ENCODE measurements at places on chromosomes 6 and 20. TPM values are rescaled to one million over a fixed set of nuclear protein-coding genes. Genes with fewer than 3 reads are reported as not detected.

The ADGRF1 gene
- total RNA-seq, result not detected

The MYLK2 gene
- total RNA-seq, result not detected

The PSORS1C1 gene
- 0.83 TPM for total RNA-seq

The PRL gene
- not detected for total RNA-seq

DNA sequence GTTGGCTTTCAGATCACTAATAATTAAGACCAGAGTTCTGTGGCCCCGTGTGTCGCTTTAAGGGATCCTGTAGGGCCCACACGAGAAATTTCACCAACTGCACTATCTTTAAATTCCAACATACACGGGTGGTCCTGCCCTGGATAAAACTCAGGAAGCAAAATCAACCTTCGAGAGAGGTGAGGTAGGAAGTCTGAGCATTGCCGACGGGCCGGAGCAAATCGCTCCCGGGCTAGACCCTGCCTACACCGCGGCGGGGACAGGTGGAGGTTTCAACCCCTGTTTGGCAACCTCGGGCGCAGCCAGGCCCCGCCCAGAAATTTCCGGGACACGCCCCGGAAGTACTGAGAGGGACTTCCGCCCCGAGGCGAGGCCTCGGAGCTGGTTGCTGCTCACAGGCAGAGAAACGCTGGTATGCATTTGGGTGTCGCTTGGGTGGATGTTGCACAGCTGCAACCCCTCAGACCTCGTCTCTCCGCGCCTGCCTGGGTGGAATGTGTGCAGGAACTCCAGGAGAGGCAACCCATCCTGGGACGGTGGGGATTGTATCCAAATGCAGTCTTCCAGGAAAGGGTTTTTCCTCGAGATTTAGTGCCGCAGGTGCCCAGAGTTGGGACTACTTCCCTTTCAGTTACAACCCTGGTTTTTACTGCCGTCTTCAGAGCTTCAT is 19.9 kb downstream of the ZKSCAN8 start:
- peak overlapping the region; percentile 41 for H3K4me3 ChIP-seq
- DNase-seq, result peak; percentile 44
- H3K27ac ChIP-seq, result no peak overlapping the region
- H3K4me1 ChIP-seq, result no peaks in the 10 kb centered on the region
- H3K27me3 ChIP-seq, result no peaks in the 10 kb centered on the region
- H3K36me3 ChIP-seq, result no peaks in the 10 kb centered on the region

DNA sequence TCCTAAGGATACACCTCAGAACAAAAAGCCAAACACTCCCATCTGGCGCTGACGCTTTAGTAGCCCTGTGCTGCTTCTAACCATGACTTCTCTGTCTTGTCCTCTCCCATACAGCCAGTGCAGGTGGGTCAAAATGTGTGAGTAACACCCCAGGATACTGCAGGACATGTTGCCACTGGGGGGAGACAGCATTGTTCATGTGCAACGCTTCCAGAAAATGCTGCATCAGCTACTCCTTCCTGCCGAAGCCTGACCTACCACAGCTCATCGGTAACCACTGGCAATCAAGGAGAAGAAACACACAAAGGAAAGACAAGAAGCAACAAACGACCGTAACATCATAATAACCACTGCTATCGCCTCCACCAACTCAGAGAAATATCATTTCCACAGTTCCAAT is 1.4 kb downstream of the DEFB132 start:
- H3K4me3 ChIP-seq, result no peak overlapping the region
- H3K27me3 ChIP-seq, result no peaks in the 10 kb centered on the region
- no peak overlapping the region for H3K27ac ChIP-seq
- H3K4me1 ChIP-seq, result no peaks in the 10 kb centered on the region

DNA sequence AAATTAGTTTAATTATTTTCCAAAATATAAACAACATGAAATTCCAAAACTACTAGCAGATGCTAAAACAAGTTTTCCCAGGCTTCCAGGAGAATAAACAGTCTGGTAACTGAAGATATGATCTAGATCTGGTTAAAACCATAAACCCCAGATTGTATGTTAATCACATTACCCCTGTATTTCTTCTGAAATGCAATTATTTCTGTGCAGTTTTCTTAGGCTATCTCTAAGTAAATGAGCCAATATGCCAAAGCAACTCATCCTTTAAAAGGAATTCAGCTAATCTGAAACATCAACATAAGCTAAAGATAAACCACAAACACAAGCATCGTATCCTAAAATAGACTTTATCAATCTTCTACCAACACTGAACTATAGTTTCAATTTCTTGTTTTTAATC is 44.6 kb upstream of the SENP6 start:
- no peak for DNase-seq
- H3K4me3 ChIP-seq, result no peak overlapping the region
- H3K36me3 ChIP-seq, result no peaks in the 10 kb centered on the region
- H3K4me1 ChIP-seq, result no peaks in the 10 kb centered on the region
- H3K27me3 ChIP-seq, result no peaks in the 10 kb centered on the region

DNA sequence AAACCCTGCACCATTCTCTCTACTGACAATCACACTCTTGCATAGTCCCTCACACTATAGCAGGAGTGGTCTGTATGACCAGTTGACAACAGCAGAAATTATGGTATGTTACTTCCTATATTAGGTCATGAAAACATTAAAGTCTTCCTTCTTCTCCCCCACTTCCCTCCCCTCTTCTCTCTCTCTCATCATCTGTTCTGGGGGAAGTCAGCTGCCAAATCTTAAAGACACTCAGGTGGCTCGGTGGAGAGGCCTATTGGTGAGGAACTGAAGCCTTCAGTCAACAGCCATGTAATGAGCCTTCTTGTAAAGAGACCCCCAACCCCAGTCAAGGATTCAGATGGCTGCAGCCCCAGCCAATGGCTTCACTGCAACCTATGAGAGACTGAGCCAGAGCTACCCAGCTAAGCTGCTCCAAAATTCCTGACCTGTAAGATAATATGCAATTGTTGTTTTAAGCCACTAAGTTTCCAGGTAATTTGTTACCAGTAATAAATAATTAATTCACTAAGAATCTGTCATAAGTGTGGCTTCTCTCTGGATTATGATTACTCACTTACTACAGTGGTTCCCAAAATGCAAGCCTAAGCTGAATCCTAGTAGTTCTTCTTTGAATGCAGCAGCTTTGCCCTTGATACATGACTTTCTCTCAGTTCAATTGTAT is 11.2 kb upstream of the TSBP1 start:
- no peak overlapping the region for H3K4me3 ChIP-seq
- no peaks in the 10 kb centered on the region for H3K36me3 ChIP-seq
- DNase-seq, result no peak
- H3K4me1 ChIP-seq, result no peaks in the 10 kb centered on the region
- H3K27ac ChIP-seq, result no peak overlapping the region
- no peaks in the 10 kb centered on the region for H3K27me3 ChIP-seq

DNA sequence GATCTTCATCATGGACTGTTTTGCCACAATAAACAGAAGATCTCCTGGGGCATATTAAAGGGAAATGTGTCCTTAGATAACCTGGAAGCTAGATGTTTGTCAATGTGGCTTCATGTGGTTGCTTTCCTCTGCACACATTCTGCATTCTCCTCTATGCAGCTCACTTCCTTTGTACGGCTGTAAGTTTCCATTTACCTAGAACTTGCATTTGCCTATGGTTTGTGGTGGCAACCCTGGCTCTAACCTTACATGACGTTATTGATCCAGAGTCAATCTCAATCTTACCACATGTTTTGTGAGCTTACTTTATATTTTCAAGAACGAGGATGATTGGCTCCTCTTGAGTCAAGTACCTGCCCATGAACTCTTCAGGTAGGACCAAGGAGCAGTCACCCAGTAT is 863.1 kb downstream of the MAFB start:
- H3K27ac ChIP-seq, result no peak overlapping the region
- no peaks in the 10 kb centered on the region for H3K4me1 ChIP-seq
- DNase-seq, result no peak
- H3K4me3 ChIP-seq, result no peak overlapping the region
- no peaks in the 10 kb centered on the region for H3K27me3 ChIP-seq

- no peak for DNase-seq
- no peaks in the 10 kb centered on the region for H3K27me3 ChIP-seq
- no peak overlapping the region for H3K4me3 ChIP-seq
- no peaks in the 10 kb centered on the region for H3K4me1 ChIP-seq
- no peaks in the 10 kb centered on the region for H3K36me3 ChIP-seq
- H3K27ac ChIP-seq, result no peak overlapping the region
Measured at GRCh38 chr20:42204109-42204660, 586.0 kb upstream of the CHD6 start.

- peaks cover 2% of the 10 kb centered on the region for H3K4me1 ChIP-seq
- H3K27me3 ChIP-seq, result no peaks in the 10 kb centered on the region
- DNase-seq, result peak; percentile 36
- H3K36me3 ChIP-seq, result no peaks in the 10 kb centered on the region
- peak within 1 kb of the TSS; percentile 7 for H3K27ac ChIP-seq
- H3K4me3 ChIP-seq, result peak within 1 kb of the TSS; percentile 7
Measured at GRCh38 chr6:31575335-31575901, at the start of gene TNF. TNF (plus strand) TSS chr6:31575565; CDS start chr6:31575742, 177 bp downstream.

- no peaks in the 10 kb centered on the region for H3K36me3 ChIP-seq
- H3K27ac ChIP-seq, result no peak overlapping the region
- H3K27me3 ChIP-seq, result no peaks in the 10 kb centered on the region
- no peak for DNase-seq
Measured at GRCh38 chr6:16184129-16184528, 54.3 kb upstream of the GMPR start.

DNA sequence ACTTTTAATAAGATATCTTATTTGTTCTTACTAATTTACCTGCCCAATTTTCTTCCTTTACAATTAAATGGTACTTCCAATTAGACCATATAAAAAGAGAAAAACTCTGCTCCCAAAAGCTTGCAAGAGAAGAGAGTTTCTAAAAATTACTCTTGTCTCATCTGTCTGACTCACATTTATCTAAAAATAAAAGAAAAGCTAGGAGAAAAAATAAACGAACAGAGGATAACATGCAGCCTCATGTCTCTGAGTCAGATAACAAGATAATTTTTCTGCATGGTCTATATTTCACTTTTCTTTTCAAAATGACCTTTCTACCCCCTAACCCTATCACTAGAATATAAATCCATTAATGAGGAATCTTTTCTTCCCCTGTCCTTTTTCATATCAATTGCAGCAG is 127.2 kb upstream of the TCF21 start:
- no peaks in the 10 kb centered on the region for H3K27me3 ChIP-seq
- no peaks in the 10 kb centered on the region for H3K36me3 ChIP-seq
- H3K4me1 ChIP-seq, result no peaks in the 10 kb centered on the region
- H3K27ac ChIP-seq, result peak overlapping the region; percentile 92
- no peak for DNase-seq

DNA sequence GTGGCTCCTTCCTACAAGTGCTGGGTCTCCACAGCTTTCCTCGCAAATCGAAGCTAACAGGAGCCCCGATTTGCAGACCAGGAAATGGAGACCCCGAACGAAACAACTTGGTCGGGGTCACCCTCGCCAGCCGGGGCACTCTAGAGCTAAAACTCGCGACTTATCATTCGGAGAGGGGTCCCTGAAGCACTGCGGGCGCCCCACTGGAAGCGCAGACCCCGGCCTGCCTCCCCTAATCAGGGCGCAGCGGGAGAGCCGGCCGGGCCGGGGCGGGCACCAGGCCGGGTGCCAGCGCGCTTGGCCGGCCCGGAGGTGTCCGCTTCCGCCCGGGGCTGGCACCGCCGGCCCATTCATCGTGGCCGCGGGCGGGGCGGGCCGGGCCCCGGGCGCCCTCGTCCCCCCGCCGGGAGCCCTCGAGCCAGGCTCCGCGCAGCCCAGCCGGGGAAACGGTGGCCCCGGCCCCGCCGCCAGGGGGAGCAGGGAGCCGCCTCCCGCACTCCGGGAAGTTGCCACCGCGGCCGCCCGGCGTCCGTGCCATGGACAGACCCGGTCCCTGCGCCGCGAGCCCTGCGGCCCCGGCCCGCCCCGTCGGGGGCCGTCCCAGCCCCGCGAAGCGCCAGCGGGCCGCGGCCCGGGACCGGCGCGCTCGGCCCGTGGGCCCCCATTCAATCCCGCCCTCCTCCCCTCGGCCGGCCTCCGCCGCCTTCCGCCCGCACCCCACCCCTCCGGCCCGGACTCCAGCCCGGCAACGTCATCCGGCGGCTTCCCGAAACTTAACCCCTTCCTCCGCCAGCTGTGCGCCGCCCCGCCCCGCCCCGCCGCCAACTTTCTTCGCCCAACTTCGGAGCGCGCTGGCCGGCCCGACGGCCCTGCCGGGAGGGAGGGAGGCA is 961 bp downstream of the RRBP1 start:
- H3K27me3 ChIP-seq, result no peaks in the 10 kb centered on the region
- no peaks in the 10 kb centered on the region for H3K36me3 ChIP-seq

GRCh38 chr20:4946986-4947385 is 54.3 kb downstream of the SLC23A2 start:
- H3K27me3 ChIP-seq, result no peaks in the 10 kb centered on the region
- H3K36me3 ChIP-seq, result no peaks in the 10 kb centered on the region
- peak overlapping the region; percentile 25 for H3K27ac ChIP-seq
- DNase-seq, result no peak

GRCh38 chr6:106569428-106569827 is 59.9 kb downstream of the RTN4IP1 start:
- no peak overlapping the region for H3K27ac ChIP-seq

- no peaks in the 10 kb centered on the region for H3K36me3 ChIP-seq
- H3K4me1 ChIP-seq, result no peaks in the 10 kb centered on the region
- H3K4me3 ChIP-seq, result no peak overlapping the region
- no peak for DNase-seq
Measured at GRCh38 chr20:24830649-24831048, 118.4 kb upstream of the CST7 start.

- no peaks in the 10 kb centered on the region for H3K36me3 ChIP-seq
- no peak overlapping the region for H3K4me3 ChIP-seq
- no peaks in the 10 kb centered on the region for H3K27me3 ChIP-seq
- no peak for DNase-seq
- H3K4me1 ChIP-seq, result no peaks in the 10 kb centered on the region
Measured at GRCh38 chr6:134131530-134132139, 79.2 kb upstream of the SLC2A12 start.

DNA sequence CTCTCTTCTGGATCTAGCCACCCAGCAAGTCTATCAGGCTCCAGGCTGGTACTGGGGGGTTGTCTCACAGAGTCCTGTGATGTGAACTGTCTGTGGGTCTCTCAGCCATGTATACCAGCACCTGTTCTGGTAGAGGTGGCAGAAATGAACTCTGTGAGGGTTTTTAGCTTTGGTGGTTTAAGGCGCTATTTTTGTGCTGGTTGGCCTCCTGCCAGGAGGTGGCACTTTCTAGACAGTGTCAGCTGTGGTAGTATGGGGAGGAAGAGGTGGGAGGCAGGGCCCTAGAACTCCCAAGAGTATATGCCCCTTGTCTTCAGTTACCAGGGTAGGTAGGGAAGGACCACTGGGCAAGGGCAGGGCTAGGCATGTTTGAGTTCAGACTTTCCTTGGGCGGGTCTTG is 75.8 kb downstream of the SNAP91 start:
- no peaks in the 10 kb centered on the region for H3K4me1 ChIP-seq
- no peak overlapping the region for H3K27ac ChIP-seq
- H3K4me3 ChIP-seq, result no peak overlapping the region
- no peaks in the 10 kb centered on the region for H3K36me3 ChIP-seq
- DNase-seq, result no peak
- H3K27me3 ChIP-seq, result no peaks in the 10 kb centered on the region

DNA sequence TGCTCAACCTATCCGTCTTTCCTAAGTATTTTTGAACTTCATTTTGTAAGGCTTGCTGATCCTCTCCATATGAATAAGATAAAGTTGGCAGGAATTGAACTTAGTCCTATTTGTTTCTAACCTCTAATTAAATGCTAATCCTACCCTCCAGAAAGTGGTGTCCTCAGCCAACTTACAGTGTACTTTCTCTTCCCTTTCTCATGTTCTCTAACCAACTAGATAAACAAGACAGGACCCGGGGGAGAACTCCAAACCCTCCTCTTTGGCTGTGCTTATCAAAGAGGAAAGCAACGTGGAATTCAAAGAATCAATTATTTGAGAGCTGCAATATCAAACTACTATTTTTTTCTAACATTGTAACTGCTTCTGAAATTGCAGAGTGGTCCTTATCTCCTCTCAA is 56.5 kb upstream of the NRSN1 start:
- no peaks in the 10 kb centered on the region for H3K36me3 ChIP-seq
- no peak overlapping the region for H3K4me3 ChIP-seq
- no peak for DNase-seq
- no peaks in the 10 kb centered on the region for H3K4me1 ChIP-seq

Data from uterus (tissue), 4 donors.